ENCODE measurements at places on chromosomes 1 and 21.

DNA sequence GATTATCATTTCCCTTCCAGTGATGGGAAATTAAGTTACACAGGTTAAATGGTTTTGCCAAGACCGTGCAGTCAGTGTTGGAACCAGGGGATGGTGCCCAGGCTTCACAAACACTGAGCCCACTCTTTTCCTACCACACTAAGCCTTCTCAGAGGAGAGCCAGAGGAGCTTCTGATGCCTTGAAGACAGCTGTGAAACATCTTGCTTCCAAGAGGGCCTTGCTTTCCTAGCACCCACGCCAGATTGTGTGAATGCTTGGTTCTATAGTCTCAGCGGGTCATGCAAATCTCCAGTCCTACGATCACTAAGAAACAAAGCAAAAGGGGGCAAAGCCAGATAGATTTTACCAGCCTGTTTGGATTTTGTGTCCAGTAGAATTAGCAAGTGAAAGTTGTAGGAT, 187.5 kb downstream of the DHRS3 start:
- DNase-seq = no peak

- DNase-seq = no peak
These were observed 330.7 kb downstream of the CAMTA1 start for GRCh38 chr1:7116001-7116400.

DNA sequence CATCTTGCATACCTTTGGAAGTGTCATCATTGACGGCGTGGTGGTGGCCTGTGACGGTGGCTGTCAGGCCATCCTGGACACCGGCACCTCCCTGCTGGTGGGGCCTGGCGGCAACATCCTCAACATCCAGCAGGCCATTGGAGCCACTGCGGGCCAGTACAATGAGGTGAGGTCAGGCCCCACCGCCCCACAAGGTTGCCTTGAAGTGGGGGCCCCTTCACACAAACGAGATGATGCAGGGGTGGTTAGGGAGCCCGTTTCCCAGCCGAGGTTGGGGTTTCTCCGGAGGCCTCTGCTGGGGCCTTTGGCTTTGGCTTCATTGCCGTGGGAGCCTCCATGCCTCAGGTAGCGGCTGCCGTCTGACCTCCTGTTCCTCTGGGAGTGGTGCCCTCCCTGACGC, 29.6 kb downstream of the KCNA10 start:
- no peak for DNase-seq

GRCh38 chr1:105102371-105102770, 1352.7 kb downstream of the AMY1C start:
- no peak for DNase-seq

GRCh38 chr1:177928952-177929351, 40.9 kb downstream of the SEC16B start:
- no peak for DNase-seq

- DNase-seq = no peak
These were observed 41.7 kb downstream of the TMEM53 start for GRCh38 chr1:44632598-44632997.

- DNase-seq = no peak
These were observed 87.0 kb upstream of the VAMP3 start for GRCh38 chr1:7684132-7684531.

DNA sequence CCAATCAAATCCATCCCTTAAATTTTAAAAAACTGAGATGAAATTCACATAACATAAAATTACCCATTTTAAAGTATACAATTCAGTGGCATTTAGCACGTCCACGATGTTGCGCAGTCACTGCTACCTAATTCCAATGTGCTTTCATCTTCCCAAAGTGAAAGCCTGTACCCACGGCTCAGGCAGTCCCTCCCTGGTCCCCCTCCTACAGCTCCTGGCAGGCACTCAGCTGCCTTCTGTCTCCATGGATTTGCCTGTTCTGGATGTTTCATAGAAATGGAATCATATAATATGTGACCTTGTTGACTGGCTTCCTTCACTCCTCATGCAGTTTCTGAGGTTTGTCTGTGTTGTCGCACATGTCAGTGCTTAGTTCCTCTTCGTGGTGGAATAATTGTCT, 386.3 kb downstream of the CAMTA1 start:
- DNase-seq = no peak

DNA sequence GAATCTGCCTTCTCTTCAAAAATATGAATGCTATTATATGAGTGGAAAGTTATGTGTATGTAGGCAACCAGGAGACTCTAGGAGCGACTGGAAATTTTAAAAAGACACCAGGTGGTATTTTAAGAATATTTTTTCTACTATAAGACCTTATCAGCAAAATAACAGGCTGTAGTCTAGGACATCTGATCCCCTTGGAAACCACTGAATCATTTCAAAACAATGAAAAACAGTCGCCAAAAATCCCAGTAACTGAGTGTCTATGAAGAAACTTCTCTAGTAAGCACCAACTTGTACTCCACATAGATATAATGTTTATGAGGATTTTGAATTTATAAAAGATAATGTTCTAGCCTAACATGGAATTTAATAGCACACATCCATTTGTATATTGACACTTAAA, 358.5 kb downstream of the GPATCH2 start:
- DNase-seq = no peak

DNA sequence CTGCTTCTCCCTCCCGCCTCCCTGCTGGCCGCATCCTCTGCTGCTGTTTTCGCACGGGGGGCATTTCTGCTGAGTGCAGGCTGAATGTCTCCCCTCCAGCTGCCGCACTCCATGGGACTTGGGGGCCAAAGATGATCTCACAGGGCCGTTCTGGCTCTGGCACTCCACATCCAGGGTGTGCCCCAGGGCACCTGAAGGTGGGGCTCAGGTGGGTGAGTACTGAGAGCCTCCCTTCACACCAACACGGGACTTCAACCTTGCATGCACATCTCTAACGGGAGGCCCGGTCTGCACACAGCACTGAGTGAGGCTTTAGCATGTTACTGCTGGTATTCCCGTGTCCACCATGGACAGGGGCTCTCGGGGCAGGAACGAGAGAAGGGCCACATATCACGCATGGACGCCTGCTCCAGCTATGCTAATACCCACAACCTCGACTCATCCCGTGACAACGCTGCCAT, 88.9 kb downstream of the DMRTB1 start:
- DNase-seq = no peak

GRCh38 chr1:179043266-179043665, 17.6 kb downstream of the FAM20B start:
- no peak for DNase-seq

GRCh38 chr1:97461782-97462181, 459.1 kb downstream of the DPYD start:
- DNase-seq = no peak

DNA sequence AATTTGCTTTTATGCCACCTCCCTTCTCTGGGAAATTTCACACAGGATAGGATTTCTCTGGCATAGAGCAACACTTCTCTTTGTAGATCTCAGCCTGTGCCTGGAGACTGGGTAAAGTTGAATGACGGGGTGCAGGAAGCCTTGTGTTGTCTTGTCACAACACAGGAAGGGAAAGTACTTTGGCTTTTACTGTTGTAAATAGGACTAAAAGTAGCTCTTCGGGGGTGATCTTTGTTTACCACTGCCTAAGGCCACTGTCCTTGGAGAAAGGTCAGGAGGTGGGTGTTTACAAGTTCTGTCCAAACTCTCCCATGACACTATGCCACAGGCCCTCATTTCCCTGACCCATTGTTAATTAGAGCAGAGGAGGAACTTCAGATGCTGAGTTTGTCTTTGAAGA, 139.7 kb downstream of the FGGY start:
- no peak for DNase-seq

- DNase-seq = no peak
These were observed 263.6 kb downstream of the RWDD3 start for GRCh38 chr1:95497566-95497965.

DNA sequence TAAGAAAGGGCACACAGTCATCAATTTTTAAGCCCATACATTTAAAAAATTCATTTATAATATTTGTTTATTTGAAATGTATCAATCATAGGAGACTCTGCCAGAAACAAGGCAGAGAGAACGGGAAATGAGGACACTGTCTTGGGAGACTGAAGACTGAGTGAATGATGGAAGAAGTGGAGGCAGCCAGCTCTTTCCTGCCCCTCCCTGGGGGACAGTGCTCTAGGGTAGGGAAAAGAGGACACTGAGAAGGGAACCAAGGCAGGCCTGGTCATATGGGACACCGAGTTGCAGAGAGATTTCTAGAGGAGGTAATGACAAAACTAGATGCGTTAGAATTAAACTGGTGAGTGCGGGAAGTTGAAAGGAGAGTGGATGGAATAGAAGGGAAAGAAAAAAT, 31.6 kb downstream of the EEIG2 start:
- DNase-seq = no peak

- no peak for DNase-seq
These were observed 231.3 kb downstream of the TRABD2B start for GRCh38 chr1:47765742-47766485.

DNA sequence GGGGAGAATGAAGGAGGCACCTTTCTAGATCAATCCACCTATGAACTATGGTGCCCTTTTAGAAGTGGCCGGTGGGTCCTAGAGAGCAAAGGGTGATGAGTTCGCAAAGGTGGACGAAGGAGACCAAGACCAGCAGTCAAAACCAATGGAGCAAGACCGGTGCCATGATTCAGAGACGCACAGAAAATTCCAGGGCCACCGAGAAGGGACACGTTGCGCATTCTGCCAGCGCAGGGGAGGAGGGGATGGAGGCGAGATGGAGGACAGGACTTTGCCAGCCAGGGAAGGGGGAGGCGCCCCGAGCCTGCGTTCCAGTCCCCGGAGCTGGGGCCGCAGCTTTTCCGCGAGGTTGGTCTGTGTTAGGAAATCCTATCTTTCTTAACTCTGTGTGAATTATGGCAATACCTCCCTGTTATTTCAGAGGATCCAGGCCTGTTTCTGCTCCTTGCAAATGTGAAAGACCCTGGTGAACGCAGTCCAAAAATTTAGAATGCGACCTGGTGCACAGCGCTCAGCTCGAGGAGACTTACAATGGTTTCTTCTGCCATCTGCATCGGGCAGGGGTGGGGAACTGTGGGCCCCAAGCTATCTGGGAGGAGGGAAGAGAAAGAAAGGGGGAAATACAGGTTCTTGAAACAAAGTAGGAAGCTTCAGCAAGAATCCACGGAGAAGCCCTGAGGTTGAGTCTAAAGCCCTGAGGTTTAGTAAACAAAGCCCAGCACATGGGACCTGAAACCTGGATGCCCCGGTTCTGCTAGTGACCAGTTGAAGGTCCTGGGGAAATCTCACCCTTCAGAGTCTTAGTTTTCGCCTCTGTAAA, 129.4 kb downstream of the MRPS6 start:
- no peak for DNase-seq

- DNase-seq = no peak
These were observed 4.7 kb upstream of the SLC5A9 start for GRCh38 chr1:48217856-48218255.
